ENCODE measurements at places on chromosomes 2 and 18. TPM values are rescaled to one million over a fixed set of nuclear protein-coding genes. Genes with fewer than 3 reads are reported as not detected.
A peak's percentile ranks its signal among the peaks of the same experiment; 100 is the strongest.

SLC25A12 gene
- polyA plus RNA-seq: 13.4 TPM

DNA sequence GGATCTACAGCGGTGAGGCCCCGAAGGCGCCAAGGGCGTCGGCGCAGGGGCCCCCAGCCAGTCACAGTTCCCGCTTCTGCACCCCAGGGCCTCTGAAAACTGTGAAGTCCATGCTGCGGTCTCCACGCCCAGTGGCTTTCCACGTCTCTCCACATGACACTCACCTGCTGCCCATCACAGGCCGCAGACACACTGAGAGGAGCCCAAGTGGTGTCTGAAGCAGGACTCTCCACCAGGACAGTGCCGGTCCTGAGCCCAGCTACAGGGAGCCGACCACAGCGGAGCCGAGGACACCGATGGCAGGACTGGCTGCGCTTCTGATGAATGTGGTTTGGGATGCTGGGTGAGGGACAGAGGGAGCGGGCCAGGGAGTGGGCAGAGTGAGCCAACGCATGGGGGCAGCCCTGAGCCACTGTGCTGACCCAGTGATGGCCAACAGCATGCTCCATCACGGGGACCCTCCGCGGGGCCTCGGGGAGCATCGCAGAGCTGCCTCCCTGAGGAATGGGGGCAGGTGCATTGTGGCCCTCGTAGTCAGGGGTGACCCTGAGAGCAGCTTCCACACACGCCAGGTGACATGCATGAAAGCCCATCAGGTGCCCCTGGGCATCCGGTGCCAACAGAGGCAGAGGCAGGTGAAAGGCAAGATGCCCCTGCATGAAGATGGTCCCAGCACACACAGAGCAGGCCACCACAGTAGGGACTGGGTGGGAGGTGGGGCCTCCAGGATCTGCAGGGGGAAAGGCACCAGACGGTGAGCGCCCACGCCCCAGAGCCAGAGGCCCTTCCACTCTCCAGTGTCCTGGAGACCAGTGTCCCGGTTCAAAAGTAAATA, 116.6 kb downstream of the HDAC4 start:
- DNase-seq: peak; percentile 68

DNA sequence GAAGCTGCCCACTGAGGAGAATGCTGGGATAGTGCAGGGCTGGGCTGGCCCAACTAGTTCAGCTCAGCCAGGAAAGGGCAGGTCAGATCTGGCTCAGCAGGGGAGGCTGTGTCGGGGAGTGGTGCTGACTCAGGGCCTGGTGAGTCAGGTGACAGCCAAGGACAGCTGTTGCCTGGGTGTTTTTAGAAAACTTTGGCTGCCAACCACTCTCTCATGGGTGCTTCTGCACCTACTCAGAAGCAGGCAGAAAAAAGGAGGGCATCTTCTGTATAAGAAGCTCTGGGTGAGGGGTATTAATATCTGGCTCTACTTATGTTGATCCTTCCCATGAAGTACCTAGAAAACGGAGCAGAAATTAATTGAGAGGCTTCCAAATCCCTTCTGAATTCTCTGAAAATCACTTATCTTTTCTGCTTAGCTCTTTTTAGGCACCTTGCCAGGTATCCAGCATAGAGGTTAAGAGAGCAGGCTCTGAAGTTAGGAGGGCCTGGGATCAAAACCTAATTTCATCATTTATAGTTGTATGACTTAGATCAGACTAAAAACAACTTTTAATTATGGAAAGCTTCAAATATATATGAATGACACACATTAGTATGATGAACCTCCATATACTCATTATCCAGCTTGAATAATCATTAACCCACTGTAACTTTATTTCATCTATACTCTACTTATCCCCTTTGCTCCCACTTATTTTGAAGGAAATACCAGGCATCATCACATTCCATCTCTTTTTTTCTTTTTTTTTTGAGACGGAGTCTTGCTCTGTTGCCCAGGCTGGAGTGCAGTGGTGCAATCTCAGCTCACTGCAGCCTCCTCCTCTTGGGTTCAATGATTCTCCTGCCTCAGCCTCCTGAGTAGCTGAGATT, 15.5 kb upstream of the RAB10 start:
- DNase-seq: peak; percentile 88

GRCh38 chr18:69951182-69951581, 3.5 kb upstream of the CD226 start:
- DNase-seq: no peak

FAM168B gene
- polyA plus RNA-seq: 54.7 TPM

- DNase-seq: no peak
These were observed 108.3 kb downstream of the SPP2 start for GRCh38 chr2:234158812-234159211.

DNA sequence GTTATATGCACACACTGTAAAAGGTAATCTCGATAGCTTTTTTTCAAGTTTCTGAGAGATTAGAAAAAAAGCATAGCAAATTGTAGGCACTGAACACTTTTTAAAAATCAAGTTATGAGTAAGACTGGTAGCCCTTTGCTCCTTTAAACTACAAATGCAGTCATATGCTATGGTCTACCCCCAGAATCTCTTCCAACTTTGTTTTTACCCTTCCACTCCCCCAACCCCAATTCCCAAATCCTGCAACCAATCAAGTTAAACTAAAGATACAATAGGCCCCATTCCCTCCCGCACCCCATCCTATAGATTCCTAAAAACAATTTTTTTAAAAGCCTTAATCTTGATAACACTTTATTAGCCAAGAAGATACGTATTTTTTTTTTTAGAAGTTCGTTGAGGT, 752 bp upstream of the BAZ2B start:
- DNase-seq: no peak

ANKRD62 gene
- not detected for polyA plus RNA-seq

- no peak for DNase-seq
These were observed 68.1 kb upstream of the SULT1C3 start for GRCh38 chr2:108171657-108172056.

DNA sequence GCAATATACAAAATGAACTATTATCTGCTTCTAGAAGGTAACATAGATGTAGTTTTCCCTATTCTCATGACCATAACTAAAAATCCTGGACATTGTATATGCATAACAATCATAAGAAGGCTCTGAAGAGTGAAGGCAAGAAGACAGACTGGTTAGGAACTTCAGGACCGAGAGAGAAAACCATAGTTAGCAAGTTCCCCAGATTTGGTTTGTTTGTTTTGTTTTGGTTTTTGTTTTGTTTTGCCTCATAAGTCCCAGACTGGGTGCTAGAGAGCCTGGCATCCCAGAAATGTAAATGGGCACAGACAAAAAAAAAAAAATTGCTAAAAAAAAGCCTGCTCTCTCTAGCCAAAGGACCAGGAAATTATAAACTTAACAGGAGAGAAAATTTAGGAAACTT, 192.2 kb upstream of the FBXO11 start:
- no peak for DNase-seq

DNA sequence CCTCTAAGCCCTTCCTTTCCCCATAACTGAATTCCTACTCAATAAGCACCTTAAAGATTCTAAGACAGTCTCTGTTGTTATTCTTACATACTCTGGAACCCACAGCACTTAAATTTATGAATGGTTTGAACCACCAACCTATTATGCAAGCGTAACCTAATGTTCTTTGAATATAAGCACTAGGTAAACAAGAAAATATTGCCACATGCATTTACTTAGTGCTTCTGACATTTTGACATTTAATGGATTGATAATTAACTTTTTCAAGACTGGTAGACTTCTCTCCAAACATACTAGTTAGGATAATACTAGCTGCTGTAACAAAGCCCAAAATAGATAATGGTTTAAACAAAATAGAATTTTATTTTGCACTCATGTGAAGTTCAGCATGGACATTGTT, 164.8 kb downstream of the ARHGAP15 start:
- no peak for DNase-seq

DNA sequence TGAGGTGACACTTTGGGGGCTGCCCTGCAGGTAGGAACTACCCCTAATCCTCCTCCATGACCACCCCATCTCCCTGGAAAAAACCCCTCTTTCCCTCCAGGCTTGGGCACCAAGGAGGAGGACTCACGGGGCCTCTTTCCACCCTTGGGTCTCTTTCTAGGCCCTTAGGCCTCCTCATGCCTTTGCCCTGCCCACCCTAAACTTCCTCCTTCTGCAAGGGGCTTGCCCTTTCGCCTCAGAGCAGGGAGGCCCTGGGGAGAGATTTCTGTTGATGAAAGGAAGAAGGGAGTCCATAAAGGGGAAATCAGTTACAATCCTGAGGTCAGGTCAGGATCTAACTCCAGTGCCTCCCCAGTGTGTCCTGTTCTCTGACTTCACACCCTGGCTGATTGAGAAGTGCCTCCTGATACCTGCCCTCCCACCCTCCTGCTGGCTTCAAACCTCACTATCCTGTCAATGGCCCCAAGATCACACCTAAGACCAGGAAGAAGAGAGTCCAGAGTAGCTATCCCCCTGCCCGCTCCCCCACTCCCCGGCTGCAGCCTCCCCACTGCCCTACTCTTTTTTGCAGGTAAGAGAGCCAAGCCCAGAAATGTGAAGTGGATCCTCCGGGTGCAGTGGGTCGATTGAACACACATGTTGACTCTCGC, 16.7 kb upstream of the TNS1 start:
- no peak for DNase-seq

DNA sequence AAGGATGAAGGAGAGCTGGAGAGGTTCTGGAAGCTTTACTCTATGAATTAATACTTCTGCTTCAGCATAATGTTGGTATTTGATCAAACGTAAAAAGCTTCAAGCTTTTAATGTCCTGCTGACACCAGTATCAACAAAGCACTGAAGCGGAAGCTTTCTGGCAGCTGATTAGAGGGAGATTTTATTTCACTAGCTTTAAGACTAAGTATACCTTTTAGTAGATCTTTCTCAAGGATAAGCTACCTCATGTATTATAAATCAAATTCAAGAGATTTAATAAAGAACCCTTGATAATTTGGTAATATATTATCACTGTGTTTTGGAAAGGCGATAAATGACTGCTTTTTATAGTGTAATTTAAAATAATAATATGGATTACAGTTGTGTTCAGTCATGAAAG, 128.0 kb upstream of the CD302 start:
- DNase-seq: no peak

DNA sequence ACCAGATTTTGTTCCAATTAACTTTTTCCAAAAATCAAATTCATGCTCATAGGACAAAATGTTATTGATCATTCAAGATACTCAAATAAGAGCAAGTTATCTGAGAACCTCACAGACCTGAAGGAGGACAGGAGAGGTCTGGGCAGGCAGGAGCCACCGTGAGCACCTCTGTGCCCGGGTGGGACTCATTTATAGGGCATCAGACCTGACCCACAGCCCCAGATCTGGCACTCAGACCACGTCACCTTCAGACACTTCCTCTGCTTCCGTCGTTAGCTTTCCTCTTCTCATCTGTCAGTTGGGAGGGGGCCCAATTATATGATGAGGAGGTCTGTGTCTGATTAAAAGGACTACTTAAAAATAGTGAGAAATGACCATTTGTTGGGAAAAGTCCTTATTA, 169.4 kb downstream of the EIPR1 start:
- no peak for DNase-seq

KLHL30 gene
- polyA plus RNA-seq: not detected

- no peak for DNase-seq
These were observed 69.9 kb downstream of the CTAGE1 start for GRCh38 chr18:22347606-22348511.

SNRNP27 gene
- polyA plus RNA-seq: 57.1 TPM

FBXO41 gene
- polyA plus RNA-seq: 4.4 TPM

DNA sequence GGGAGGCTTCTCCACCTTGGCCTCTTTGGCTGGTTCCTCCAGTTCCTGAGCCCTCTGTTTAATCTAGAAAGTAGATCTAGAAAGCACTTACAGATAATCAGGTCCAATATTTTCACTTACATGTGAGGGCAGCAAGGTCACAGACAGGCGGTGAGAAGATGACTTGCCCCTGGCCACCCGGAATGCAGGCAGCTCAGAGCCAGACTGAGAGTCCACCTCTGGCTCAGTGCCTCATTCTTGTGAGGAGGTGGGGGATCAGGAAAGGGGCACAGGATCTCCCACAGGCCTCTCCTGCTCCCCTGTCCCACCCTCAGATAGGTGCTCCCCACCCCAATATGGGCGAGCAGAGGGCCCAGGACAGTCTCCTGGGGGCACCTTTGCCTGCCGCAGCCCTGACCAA, 5.8 kb downstream of the WNT6 start:
- DNase-seq: no peak

DNA sequence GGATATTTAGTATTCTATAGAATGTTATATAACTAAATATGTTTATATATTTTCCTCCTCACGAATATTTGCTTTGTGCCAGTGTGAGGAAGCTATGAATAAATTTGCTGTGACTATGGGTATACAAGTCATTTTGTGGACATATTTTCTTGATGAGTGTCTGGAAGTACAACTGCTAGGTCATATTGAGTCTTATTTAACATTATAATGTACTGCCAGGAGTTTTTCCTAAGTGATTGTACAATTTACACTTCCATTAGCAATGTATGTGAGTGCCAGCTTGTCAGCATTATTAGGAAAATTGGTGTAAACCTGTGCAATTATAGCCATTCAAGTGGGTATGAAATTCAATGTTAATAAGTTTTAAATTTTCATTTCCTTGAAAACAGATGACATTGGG, 1328.9 kb upstream of the TMEFF2 start:
- DNase-seq: no peak

DNA sequence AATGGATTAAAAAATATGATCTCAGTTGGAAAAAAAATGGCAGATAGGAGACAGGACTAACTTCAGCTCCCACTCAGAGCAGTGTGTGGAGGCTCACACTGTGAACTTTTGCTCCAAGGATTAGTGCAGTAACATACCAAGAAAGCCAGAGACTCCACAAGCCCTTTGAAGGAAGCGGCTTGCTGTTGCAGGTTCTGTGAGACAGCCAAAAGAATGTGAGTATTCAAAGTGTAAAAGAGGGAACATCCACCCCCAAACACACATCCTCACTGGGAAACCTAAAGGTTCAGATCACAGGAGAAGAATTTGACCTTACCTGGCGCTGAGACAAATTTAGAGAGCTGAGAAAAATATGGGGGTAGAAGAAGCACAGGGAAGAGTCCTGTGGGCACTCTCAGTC, 77.5 kb downstream of the FAM171B start:
- DNase-seq: no peak

GRCh38 chr18:23415515-23415914, 37.6 kb upstream of the RIOK3 start:
- DNase-seq: no peak

- DNase-seq: no peak
These were observed 47.4 kb upstream of the SIX3 start for GRCh38 chr2:44894058-44894457.

DNA sequence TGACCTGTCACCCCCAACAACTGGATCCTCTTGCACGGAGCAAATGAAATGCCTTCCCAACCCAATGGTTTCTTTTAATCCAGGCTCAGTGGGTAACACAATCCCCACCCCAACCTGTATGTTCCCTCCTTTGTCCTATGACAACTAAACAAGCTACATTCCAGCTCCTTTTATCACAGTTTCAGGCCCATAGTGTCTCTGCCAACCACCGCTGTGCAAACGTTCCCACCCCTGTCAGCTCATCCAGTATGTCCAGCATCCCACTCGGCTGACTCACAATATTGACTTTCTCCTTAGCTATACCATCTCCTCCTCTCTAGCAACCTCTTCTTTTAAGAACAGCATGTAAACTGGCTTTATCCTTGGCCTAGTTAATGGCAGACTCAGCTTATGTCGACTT, 117.9 kb upstream of the PPP1CB start:
- DNase-seq: no peak
